ENCODE measurements at places on chromosomes 2 and 18.

- DNase-seq: no peak
Measured at GRCh38 chr18:58754544-58755068, 83.3 kb downstream of the MALT1 start.

DNA sequence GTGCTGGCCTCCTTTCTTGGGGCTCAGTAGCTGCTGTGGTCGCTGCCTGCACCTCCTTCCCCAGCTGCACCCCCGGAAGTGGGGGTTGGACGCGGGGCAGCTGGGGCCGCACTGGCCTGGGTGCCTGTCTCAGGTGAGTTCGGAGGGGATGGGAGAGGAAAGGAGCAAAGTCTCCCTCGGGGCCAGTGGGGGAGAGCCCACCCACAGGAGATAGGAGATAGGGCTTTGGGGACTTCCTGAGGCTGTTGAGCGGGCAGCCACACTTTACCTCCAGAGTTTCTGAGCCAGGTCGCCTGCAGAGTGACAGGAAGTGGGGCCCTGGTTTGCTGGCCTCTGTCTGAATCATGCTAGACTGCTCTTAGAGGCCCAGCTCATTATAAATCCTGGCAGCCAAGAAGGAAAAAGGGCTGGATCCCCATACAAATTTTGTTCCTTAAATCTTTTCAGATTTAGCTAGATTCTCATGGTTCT is 8.1 kb downstream of the MBP start:
- DNase-seq: no peak

GRCh38 chr2:123770996-123771720 is 253.9 kb upstream of the CNTNAP5 start:
- no peak for DNase-seq

GRCh38 chr2:126614524-126615227 is 41.3 kb upstream of the GYPC start:
- no peak for DNase-seq

- no peak for DNase-seq
Measured at GRCh38 chr2:102238039-102238756, 51.4 kb downstream of the IL1RL2 start.

DNA sequence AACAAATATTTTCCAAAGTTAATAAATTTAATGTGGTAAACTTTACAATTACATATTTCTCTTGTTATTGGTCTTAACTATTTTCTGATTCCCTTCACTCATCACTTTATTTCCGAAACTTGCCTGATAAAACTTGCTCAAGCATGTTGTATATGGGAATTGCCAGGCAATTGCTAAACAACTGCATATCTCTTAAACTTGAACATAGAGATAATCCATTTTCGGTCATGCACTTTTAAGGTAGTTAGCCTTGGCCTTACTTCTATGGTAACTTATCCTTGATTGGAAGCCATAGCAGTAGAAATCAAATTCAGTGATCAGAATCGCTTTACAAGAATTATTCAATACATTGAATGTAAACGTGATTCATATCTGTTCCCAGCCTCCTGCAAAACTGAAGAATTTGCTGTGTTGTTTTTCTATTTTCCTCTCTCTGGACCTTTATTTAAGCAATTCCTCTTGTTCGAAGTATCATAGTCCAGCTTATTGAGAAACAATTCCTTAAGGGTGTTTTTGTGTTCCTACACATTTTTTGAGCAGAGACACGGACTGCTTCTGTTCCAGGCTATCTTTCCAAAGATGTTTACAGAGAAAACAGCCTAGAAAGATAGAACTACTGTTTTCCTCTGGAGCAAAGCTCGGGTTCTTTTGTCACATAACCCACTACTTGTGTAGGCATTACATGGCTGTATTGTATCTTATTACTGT is 674.3 kb downstream of the IRS1 start:
- DNase-seq: no peak

DNA sequence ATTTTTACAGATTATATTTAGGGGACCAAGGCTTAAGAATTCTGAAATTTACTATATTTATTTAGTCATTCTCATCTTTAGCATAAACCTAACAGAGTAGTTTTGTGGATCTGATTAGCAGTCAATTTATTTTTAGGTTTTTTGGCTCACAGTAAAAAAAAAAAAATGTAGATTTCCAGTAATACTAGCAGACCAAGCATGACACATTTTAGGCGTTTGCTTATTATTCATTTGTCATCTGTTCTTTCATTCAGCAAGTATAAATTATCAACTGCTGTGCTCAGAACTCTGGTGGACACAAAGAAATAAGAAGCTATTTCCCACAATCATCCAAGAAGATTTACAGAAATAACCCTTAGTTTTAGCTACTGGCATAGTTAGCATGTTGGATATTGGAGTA is 20.6 kb downstream of the PDE1A start:
- no peak for DNase-seq

DNA sequence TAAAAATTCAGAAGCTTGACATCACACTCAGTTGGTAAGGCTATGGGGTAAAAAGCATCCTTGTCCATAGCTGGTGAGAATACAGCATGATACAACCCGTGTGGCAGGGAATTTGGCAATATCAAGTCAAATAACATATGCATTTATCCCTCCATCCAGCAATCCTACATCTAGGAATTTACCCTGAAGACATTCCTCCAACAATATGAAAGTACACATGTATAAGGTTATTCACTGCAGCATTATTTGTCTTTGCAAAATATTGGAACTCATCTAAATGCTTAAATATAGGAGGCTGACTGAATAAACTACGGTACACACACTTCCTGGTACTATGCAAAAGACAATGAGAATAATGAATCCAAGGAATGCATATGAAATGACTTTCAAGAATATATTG is 101.0 kb downstream of the MEP1B start:
- DNase-seq: no peak

GRCh38 chr2:122516775-122517174 is 761.3 kb downstream of the TSN start:
- no peak for DNase-seq

- DNase-seq: no peak
Measured at GRCh38 chr2:224802407-224802806, 86.2 kb upstream of the CCDC195 start.

DNA sequence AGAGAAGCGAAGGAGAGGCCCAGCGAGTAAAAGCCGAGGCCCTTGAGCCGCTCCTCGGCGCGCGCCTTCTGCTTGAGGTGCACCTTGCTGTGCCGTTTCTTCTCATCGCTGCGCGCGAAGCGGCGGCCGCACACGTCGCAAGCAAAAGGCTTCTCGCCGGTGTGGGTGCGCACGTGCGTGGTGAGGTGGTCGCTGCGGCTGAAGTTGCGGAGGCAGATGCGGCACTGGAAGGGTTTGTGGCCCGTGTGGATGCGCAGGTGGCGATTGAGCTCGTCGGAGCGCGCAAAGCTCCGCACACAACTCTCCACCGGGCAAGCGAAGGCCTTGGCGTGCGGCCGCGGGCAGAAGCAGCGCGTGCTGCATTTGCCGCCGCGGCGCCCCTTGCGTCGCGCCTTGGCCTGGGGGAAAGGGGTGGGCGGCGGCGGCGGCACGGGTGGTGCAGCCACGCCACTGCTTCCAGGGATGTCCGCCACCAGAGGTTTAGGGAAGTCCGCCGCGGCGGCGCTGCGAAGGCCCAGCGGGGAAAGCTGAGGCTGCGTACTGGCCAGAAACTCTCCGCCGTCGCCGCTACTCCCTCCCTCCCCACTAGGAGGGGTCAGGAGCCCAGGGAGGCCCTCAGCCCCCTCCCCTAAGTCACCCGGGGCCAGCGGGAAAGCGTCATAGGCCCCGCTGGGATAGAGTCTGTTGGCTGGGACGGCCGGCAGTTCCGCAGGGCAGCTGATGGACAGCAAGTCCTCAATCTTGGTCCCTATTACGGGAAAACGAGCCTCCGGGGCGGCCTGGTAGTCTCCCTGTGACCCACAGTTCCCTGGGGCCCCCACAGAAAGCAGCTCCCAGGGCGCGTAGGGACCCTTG is 1.7 kb downstream of the EGR4 start:
- no peak for DNase-seq

DNA sequence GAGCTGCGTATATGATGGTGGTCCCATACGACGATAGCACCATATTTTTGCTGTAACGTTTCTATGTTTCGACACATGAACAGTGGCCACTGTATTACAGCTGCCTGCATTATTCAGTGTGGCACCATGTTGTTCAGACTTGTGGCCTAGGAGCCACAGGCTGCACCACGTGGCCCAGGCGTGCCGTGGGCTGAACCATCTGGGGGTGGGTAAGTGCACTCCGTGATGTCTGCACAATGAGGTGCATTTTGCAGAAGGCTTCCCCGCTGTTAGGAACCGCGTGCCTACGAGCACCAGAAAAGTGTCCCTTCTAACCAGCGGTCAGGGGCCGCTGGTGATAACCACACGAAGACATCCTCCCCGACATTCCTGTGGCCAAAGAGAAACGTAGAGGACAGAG is 433.7 kb upstream of the MYT1L start:
- no peak for DNase-seq

DNA sequence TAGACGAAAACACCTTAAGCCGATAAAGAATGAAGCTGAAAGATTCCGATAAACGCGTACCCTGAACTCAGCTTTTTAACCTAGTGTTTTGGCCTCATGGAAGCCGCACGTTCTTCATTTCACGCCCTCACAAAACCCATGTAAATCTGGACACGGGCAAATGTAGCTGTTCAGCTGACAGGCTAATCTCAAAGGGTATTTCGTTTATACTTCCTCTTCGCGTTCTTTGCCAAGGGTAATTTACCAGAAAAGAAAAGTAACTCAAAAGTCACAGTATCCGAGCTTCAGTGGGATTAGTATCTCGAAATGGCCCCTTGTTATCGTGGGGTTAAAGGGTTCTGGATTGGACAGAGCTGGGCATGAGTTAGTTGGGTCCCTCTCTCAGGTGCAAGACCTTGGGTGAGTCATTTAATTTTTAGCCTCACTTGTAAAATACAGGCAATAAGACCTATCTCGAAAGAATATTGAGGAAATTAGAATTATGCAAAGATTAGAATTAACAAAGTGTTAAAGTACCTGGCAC is 22.0 kb upstream of the STPG4 start:
- DNase-seq: no peak

- DNase-seq: no peak
Measured at GRCh38 chr2:85867556-85868292, 21.1 kb downstream of the ST3GAL5 start.

DNA sequence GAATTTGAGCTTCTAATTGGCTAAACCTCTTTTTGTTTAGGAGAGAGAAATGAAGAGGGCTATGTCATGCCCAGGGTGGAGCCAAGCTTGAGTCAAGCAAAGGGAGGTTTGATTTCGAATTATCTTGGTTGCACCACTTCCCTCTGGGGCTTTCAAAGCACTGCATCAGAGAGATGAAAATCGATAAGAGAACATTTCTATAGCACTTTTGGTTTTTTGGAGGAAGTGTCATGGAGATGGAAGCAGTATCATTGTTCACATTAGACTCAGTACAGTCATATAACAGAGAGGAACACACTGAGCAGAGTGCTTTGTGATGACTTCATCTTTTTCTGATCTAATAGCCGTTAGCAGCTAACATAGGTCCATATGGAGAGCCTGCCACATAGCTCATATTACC is 120.3 kb upstream of the UXS1 start:
- no peak for DNase-seq

GRCh38 chr18:79949697-79950487 is 1.6 kb downstream of the SLC66A2 start:
- DNase-seq: no peak

GRCh38 chr2:68122680-68122964 is 35.1 kb upstream of the PNO1 start:
- DNase-seq: no peak

DNA sequence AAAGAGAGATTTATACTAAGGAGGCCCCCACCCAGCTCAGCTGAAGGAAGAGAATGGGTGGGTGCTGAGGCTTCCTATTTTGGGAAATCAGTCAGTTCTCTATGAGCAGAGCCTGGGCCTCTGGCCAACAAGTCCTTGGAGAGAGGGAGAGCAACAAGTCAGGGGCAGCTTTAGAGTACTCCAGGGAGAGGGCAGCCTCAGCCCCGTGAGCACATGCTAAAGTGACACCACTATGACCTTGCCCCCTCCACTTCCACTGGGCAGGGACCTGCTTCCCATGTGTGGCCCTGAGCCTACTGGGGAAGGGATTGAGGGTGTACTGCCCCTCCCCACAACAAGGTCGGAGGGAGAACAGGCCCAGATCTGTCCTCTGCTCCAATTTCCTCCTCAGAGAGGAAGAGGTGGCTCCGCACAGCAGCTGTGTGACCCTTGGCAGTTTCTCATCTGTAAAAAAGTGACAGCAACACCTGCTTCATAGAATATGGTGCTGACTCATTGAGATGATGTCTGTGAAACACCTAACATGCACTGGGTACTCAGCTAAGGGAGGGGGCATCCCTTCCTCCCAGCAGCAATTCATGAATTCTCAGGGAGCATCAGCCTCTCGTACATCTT is 72.9 kb downstream of the CLHC1 start:
- DNase-seq: no peak

Measured in stimulated activated CD8-positive, alpha-beta memory T cell treated with anti-CD3 and anti-CD28 coated beads, Interleukin-4, amount 100 ng/mL, for 1 hour (primary cell).